Non-pigmented ciliary epithelial cell (primary cell): ENCODE measurements at places on chromosomes 12 and 14.

DNA sequence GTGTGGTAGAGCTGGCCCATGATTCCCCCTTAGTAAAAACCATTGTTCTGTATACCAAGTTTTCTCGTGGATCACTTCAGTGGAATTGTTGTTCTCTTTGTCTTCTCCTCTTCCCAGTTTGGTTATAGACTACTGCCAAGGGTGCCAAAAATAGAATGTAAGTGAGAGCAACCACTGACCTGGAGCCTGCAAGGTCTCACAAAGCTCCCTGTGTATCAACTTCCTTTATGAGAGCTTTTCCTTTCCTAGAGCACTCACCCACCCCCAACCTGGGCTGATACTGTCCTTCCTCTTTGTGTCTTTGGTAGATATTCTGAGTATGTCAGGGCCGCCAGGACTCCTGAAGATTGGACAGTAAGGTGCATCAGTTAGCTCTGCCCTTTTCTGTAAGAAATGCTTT, 101.0 kb downstream of the SCN8A start:
- DNase-seq: no peak

DNA sequence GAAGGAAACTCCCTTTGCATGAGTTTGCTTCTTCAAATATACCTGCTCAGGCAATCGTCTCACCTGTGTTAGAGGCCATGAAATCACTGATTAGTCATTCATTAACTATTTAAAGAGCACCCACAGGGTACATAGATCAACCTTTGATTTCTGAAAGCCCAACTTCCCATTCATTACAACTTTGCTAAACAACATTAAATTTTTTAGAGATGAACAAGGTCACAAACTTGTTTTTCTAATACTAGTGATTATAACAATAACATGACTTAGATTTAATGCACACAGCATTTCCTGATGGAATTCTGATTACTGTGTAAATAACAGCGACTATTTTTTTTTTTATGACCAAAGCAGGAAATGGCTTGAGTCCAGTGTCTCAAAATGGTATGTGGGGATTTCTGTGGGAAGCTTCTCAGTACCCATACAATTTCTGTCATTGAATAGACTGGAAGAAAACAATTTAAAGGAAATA, 5.4 kb upstream of the ERO1A start:
- DNase-seq: no peak

- no peak for DNase-seq
These were observed 420.7 kb downstream of the DAD1 start for GRCh38 chr14:22168092-22168955.

- DNase-seq: no peak
These were observed 298.0 kb downstream of the PPFIA2 start for GRCh38 chr12:81461163-81461562.

DNA sequence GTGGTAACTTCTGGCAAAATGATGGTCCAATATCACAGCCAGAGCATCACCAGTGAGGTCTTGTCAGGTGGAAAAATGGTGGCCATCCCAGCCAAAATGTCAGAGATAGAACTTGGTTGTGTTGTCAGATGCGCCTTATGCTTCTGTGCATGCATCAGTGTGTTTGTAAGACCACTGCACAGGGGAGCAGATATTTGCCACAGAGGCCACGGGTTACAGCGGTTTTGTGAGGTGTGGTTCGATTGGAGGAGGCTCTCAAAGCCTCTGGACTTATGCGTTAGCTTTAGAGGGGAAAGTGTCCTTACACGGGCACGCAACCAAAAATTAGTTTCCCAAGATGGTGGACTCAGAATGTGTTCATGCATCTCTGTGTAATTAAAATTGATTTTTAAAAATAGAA, 243.8 kb downstream of the ADGRD1 start:
- DNase-seq: no peak
